Activated CD8-positive, alpha-beta memory T cell treated with anti-CD3 and anti-CD28 coated beads for 4 hours (primary cell): ENCODE measurements at places on chromosomes 7 and 10.

- DNase-seq: no peak
Measured at GRCh38 chr7:112497481-112497880, 16.7 kb downstream of the LSMEM1 start.

DNA sequence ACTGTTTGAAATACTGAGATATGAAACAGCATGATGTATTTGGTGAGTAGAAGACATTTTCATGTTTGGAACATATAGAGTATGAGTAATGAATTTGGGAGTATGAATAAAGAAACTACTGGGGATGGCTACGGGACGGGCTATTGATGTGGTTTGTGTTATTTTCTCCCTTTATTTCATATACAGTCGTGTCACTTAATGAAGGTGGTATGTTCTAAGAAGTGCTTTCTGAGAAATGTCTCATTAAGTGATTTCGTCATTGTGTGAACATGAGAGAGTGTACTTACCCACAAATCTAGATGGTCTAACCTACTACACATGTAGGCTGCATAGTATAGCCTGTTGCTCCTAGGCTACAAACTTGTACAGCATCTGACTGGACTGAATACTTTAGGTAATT is 106.3 kb downstream of the CCNY start:
- DNase-seq: no peak

GRCh38 chr7:81195033-81195432 is 276.2 kb upstream of the SEMA3C start:
- no peak for DNase-seq

GRCh38 chr7:44530990-44531389 is 10.1 kb downstream of the NPC1L1 start:
- DNase-seq: no peak

GRCh38 chr7:118239014-118239413 is 14.5 kb downstream of the ANKRD7 start:
- DNase-seq: no peak

DNA sequence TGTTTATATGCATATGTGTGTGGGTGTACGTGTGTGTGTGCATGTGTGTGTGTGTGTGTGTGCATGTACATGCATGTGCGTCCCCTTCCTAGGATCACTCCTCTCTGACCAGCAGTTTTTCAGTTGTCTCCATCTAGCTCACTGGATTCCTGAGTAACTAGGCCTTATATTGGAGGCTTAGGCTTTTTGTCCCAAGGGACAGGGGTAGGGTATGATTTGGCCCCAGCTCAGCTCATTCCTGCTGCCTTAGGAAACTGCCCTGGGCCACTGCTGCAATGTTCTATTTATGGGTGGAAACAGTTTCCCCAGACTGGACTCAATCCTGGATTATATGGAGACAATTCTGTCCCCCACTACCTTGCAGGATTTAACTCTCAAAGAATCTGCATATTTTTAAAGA is 68.8 kb upstream of the SDK1 start:
- DNase-seq: no peak

DNA sequence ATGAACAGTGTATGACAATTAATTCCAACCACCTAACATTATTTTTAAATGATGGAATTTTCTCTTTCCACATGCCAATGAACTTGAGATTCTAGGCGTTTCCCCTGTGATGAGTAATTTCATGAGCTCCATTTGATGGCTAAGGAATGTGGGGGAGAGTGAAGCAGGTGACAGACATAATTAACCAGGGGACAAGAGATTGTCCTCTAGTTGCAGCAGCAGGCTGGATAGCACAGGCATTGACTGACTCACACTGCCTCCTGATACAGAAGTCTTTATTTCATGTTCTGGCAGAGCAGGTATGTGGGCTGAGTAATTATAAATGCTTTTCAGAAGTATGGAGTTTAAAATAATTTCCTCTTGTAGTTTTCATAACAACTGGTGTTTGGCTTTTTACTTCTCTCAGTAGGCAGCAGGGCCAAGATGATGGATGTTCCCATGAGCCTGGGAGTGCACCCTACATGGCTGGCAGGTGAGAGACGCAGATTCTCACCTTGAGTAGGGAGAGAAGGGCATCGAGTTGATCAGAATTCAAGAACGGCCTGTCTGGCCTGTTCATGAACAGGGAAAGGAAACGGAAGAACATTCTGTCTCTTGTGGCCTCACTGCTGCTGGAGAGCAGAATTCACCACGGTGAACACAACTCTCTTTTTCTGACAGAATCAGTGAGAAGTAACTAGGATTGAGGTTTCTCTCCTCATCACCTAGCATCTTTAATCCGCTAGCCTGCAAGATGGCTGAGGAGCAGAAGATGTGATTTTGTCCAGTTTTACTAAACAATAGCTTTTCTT is 118.8 kb downstream of the AOAH start:
- DNase-seq: no peak

DNA sequence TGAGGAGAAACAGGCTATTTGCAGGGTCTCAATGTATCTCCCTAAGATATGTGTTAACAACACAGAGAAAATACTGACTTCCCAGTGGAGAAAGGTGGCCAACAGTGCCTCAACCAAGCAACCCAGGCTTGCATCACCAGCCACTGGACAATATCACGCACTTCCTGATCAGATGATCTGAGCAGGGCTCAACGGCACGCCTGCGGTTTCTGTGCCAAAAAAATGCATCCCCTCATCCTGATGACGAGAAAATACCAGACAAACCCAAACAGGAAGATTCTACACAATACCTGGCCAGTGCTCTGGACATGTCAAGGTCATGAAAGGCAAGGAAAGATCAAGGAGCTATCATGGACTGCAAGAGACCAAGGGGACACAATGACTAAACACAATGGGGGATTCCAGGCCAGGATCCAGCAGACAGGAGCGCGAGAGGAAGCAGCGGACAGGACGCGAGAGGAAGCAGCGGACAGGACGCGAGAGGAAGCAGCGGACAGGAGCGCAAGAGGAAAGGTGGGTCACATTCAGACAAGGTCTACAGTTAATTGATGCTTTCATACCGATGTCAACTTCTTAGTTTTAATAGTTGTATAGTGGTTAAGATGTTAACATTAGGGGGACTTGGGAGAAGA is 51.1 kb downstream of the GNA12 start:
- no peak for DNase-seq

DNA sequence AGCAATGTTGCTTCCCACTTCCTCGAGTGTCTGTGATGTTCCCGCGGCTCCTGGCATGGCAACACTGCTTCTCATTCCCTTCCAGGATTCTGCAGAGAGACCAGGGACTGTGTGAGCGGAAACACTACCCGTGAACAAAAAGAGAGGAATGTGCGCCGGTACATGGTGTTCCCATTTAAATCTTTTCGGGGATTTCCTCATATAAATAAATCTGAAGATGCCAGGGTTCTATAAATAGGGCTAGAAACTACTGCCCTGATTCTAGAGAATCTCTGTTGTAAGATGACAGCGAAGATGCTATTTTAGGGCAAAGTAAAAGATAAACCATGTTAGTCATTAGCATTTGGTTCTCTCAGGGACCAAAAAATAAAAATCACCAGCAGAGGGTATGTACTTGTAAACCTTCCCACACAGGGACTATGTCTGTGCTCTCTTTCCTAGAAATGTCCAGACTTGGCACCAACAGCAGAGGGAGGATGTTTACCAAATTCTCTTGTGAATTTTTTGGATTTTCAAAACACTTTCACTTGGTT is 92.2 kb upstream of the DDC start:
- no peak for DNase-seq

GRCh38 chr10:133379152-133379800 is at the start of gene PAOX:
TSS of gene PAOX (plus strand) at chr10:133379262. CDS start at chr10:133379317, 55 bp downstream.
- DNase-seq: no peak

- DNase-seq: no peak
Measured at GRCh38 chr10:4617589-4617988, 208.4 kb upstream of the AKR1E2 start.

GRCh38 chr7:1579481-1580421 is 9.9 kb upstream of the PSMG3 start:
- DNase-seq: peak; percentile 39

GRCh38 chr10:49350846-49351532 is 44.9 kb downstream of the DRGX start:
- no peak for DNase-seq

- no peak for DNase-seq
Measured at GRCh38 chr7:75914169-75914654, 743 bp upstream of the POR start.

DNA sequence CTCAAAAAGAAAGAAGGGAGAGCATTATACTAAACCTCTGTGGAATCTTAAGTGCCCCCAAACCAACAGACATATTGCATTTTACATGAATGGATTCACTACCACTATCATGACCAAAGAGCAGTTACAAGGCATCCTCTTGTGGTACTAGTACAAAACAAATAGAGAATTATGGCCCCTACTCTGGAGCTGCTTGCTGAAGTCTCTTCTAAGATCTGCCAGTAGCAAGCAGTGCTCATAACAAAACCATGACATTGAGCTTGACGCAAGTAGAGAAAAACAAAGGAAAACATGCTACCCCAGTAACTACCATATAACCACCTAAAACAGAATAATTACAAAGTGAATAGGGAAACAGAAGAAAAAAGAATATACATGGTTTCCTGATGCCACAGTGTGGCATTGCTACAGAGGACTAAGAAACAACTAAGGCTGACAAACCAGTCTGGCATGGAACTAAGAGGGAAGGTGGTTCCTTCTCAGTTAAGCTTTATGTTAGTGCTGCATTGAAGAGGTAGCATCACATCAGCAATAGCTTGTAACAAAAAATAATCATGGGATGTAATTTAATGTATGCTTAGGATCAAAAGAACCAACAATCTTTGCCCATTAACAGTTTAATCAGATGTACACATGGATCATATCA is 150.2 kb upstream of the AGR3 start:
- no peak for DNase-seq

DNA sequence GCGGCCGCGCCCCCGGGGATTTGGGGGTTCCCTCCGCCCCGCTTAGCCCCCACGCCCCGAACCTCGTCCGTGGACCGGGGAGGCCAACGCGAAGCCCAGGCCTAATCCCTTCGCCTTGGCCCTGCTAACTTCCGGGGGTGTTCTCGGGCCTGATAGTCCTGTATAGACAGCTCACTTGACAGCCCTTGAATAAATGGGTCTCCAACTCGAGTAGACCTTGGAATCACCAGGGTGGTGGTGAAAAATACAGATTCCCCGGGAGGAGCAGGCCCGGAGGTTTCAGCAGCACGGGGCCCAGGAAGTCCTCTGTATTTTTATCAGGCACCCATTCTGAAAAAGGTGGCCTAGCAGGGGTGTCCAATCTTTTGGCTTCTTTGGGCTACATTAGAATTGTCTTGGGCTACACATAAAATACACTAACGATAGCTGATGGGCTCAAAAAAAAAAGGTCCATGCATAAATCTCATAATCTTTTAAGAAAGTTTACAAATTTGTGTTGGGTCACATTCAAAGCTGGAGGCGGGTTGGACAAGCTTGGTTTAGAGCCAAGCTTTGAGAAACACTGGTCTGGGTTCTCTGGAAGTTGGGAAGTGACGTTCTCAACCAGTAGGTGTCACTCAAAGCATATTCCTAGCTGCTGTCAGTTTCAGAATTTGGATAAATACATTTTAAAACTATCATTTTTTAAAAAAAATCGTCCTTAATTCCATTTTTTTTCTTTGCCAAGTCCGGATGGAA is 221.7 kb downstream of the PHTF2 start:
- DNase-seq: no peak

- DNase-seq: no peak
Measured at GRCh38 chr10:1952126-1953095, 215.1 kb upstream of the ADARB2 start.

DNA sequence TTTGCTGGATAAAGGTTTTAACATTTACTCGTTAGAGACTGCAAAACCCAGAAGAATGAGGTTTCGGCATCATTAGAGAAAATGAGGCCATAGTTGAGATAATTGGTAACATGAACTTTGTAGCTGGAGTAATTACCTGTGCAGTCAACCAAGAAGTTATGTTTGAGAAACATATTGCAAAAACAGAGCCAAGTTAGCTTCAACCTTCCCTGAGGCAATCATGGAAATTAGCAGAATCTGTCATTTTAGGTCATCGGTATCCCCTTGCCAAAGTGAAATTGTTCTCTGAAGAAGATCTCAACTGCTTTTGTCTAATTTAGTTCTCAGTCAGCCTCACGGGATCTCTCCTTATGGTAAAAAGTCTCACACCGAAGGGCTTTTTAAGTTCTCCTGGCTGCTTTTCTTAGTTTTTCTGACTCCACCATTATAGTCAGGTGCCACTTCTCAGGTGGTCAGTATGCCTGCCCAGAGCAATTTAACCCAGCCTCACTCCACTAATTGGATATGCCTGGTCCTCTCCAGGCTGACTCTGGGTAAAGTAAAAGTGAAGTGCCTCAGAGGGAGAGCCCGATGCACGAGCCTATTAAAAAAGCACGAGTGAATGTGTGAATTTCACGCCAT is 52.5 kb downstream of the NRCAM start:
- no peak for DNase-seq

GRCh38 chr7:84975586-84976185 is 211.2 kb downstream of the SEMA3D start:
- no peak for DNase-seq

GRCh38 chr7:47405286-47405904 is 176.5 kb downstream of the TNS3 start:
- no peak for DNase-seq

DNA sequence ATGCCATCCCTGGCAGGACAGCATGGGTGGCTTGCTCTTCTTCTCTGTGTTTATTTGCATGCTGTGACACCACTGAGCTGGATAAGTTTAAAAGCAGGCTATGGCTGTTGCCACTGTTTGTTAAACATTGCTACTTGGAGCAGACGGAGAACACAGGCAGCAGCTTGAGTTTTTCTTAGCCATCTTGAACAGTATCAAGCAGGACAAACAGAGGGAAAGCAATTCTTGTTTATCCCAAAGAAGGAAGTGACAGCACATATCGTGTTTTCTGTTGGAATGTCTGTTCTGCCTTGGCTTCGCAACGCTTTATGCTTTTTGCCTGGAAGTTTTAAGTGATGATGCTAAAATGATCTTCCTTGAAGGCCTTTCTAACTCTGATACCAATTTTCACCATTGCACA is 73.8 kb downstream of the MKX start:
- no peak for DNase-seq

DNA sequence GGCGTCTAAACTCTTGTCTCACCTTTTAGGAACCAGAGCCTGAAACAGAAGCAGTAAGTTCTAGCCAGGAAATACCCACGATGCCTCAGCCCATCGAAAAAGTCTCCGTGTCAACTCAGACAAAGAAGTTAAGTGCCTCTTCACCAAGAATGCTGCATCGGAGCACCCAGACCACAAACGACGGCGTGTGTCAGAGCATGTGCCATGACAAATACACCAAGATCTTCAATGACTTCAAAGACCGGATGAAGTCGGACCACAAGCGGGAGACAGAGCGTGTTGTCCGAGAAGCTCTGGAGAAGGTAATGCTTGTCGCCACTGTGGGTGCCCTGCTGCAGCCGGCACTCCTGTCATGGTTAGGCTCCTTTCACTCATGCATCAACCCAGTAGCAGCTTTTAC is 113.1 kb downstream of the ZMYND11 start:
- no peak for DNase-seq
